HT1080 (cell line): ENCODE measurements at places on chromosomes 6 and 20. TPM values are rescaled to one million over a fixed set of nuclear protein-coding genes. Genes with fewer than 3 reads are reported as not detected.
A peak's percentile ranks its signal among the peaks of the same experiment; 100 is the strongest.

Gene SLC24A3
- not detected in 2 replicates for total RNA-seq

Gene EEF1A2
- total RNA-seq: 203 and 276 TPM in 2 replicates

GRCh38 chr6:144657691-144658090 is 372.6 kb downstream of the UTRN start:
- DNase-seq: no peak

DNA sequence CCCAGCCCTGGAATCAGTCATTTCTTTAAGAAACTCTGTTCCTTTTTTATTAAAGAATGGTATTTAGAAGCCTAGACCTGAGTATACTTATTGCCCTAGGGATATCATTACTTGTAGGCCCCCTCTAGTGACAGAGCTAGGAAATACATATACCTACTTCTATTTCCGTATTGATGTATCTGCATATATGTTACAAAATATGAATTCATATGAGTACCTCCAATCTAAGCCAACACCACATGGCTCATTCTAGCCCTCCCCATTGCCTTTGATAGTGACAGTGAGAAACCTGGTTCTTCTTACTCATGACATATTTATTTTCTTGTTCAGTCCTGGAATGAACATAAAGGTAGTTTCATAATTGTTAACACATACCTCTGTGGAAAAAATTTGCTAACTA is 137.2 kb downstream of the FARS2 start:
- peak; percentile 29 for DNase-seq

Gene CD93
- 0.03 and 0.20 TPM in 2 replicates for total RNA-seq

- peak; percentile 72 for DNase-seq
These were observed 133.7 kb upstream of the TBX18 start for GRCh38 chr6:84897988-84898594.

- DNase-seq: peak; percentile 90
These were observed 37.4 kb downstream of the COX4I2 start for GRCh38 chr20:31674895-31675827.

GRCh38 chr6:38320843-38321242 is 318.9 kb downstream of the BTBD9 start:
- no peak for DNase-seq

DNA sequence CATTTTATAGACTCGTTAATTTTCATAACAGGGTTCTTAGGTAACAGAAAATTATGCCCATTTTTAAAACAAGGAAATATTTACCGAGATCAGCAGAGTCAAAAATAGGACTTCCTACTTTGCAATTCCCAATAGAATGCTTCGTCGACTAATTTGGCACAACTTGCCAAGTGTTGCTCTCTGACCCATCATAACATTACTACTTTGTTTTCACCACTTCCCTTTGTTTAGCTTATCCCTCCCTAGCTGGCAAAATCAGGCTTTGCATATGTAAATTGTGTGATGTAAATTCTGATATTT is 914 bp upstream of the RANBP9 start:
- no peak for DNase-seq

DNA sequence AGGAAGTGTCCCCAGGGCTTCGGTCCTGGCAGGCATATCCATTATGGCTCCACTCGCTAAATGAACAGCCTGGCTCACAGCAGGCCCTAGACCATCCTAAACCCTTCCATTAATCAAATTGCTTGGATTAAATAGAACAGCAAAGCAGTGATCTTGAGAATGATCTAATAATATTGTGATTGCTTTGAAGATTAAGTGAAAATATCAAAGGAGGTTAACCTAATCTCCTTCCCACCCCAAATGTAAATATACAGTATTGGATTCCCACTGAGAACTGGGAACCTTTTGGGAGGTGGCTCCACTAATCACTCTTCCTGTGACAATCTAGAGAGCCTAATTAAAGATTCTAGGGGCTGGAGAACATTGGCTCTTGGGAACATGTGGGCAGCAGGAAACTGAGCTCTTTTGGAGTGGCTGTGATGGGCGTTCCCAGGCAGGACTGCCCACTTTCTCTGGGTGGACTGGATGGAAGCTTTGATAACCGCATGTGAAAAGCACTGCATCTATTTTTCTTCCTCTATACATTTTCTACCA is 68.3 kb upstream of the FRMD1 start:
- no peak for DNase-seq

DNA sequence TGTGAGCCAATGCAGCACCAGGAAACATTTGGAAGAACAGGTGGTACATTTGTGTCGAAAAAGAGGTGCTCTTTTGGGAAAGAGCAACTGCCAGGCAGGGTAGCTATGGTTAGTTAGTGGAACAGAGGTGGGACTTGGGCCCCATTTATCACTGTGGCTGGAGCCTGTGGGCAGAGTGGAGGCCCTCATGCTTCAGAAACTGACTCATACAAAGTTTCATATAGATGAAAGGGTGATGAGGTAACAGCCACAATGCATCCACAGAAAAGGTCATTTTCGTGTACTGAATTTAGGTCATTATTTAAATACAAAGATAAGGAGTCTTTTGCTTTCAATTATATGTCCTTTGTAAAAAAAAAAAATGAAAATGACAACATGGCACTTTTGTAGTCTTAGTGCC is 76.4 kb upstream of the HS3ST5 start:
- DNase-seq: peak; percentile 58
